ENCODE measurements at places on chromosomes 2 and 18.

DNA sequence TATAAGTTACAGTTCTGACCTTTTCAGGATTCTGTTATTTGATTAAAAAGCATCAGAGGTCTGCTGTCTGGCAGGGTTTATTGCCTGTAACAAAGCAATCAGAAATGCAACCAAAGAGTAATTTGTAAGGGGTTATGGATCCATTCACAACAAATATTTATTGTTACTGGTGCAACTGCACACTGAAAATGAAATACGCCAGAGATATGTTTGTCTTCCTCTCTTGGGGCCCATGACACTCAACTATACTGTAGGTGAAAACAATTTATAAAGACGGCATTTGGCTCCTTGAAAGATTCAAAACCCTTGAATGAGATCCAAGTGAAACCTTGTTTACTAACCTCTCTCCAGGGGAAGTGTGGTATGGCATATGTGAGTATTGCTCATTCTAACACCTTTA is 452.2 kb downstream of the MBD2 start:
- no peak for DNase-seq

- no peak for DNase-seq
Measured at GRCh38 chr18:28174181-28174905, 2.6 kb downstream of the CDH2 start.

GRCh38 chr2:168166902-168167510 is 80.4 kb downstream of the STK39 start:
- DNase-seq: no peak

DNA sequence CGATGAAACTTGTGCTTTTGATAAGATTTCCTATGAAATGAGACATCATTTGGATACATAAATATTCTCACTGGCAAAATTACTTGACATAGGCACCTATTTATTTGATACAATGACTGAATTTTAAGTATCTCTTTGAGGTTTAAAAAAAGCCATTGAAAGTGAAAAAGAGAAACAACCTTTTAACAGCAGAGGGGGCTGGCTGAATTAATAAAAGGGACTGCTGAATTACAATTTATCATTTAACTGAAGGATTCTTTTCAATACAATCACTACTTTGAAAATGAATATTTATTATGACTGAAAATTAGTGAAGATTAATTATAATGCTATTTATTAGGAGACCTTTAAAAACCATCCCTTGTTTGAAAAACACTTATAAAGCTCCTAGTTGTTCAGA is 335.3 kb downstream of the DLGAP1 start:
- no peak for DNase-seq

- no peak for DNase-seq
Measured at GRCh38 chr2:8849327-8849726, 11.9 kb upstream of the KIDINS220 start.

GRCh38 chr18:49655266-49656072 is 93.6 kb downstream of the LIPG start:
- no peak for DNase-seq

GRCh38 chr2:239269916-239270315 is 130.9 kb downstream of the HDAC4 start:
- no peak for DNase-seq

DNA sequence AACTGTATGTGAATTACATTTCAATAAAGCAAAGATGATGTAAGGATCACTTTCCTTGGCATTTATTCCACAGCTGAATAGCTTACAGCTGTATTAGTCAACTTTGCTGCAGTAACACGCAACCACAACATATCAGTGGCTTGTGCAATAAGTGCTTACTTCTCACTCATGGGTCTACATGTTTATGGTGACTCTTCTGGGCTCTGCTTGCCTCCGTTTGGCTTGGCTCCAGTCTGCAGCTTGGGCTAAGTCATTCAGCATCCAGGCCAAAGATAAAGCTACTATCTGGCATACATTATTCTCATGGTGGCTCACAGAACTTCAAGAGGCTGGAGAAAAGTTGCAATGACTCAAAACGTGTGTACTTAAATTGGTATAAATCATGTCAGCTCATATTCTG is 355.0 kb downstream of the RNF144A start:
- no peak for DNase-seq

DNA sequence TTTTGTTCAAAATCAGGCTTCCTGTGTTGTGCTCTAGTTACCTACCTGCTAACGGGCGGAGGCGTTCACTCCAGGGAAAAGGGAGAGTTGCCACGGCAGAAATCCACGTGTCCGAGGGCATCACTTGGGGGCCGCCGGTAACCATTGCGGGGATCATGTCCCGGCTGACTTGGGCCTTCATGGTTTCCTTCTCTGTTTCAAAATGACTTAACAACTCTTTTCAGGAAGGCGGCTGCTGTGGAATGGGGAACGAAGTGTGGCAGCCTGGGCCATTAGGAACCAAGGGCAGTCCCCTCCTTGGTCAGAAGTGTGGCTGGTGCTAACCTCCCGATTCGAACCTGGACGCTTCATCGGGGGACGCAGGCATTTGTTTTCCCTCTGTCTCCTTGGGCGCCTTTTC is 56.8 kb downstream of the INPP5D start:
- DNase-seq: no peak

DNA sequence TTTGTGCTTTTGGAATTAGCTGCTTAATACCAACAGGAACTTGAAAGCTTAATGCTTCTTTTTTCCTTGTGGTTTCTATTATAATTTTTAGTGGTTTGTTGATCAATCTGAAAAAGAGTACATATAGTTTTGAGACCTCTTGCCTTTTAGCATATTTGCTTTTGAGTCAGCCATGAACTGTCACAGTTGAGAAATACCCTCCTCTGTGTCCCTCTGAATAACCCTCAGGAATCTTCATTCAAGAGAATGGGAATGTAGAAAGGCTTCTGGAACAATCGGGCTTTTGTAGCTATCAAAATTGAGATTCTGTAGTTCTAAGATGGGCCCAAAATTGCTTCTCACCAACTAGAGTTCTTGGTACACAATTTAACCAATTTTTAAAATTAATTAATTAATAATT is 451.1 kb upstream of the TRIB2 start:
- no peak for DNase-seq

GRCh38 chr18:32386471-32386870 is 84.2 kb downstream of the GAREM1 start:
- DNase-seq: no peak

DNA sequence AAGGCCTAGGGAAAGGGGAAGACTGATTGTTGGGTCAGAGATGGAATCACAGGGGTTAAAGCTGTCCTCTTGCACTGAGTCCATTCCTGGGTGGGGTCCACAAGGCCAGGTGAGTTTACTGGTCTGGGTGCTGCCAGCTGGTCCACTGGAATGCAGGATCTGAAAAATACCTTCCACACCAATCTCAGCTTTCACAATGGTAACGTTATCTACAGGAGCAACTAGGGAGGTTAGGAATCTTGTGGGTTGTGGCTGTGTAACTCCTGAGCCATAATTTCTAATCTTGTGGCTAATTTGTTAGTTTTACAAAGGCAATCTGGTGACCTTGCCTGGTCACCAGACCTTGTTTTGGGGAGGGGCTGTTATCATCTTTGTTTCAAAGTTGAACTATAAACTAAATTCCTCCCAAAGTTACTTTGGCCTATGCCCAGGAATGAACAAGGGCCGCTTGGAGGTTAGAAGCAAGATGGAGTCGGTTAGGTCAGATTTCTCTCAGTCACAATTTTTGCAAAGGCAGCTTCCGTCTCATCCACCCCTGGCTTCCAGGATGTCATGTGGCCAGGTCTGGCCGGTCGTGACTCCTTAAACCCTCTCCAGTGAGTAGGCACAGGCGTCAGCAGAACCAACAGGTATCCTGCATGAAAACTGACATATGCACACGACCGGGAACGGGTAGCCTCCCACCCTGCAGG is 123.3 kb upstream of the SH3BP4 start:
- DNase-seq: no peak

DNA sequence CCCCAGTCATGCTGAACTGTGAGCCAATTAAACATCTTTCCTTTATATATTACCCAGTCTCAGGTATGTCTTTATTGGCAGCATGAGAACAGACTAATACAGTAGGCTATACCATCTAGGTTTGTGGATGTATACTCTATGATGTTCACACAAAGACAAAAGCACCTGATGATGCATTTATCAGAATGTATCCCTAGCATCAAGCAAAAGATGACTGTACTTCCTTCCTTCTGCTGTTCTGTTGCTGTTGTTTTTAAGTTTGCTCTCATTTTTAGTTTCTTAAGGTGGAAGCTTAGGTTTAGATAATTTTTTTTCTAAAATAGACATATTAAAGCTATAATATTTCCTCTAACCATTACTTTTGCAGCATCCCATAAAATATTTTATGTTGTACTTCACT is 12.4 kb downstream of the ZSCAN30 start:
- no peak for DNase-seq

- DNase-seq: no peak
Measured at GRCh38 chr18:59939127-59939526, 39.3 kb downstream of the PMAIP1 start.

- no peak for DNase-seq
Measured at GRCh38 chr18:78595924-78596573, 383.6 kb upstream of the SALL3 start.

DNA sequence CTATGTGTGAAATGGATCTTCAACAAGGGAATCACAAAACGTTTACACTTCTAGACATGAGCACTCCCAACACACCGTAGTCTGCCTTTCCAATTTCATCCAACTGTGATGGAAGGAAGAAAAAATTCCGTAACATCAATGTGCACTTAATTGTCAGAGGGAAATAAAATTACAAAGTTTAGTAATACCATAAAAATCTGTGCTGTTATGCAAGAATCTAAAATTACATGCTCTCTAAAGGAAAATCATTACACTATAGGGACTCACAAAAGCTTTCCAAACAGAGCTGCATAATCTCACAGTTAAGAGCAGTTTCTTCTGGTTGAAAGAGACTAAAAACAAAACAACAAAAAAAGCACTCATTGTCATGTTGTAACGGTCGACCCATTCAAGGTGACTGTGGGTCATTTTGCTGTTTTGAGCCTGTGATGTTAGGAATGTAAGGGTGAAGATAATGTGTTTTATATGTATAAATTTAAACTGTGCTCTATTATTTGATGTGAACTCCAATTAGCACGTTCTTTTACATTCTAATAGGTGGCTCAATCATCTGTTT is 698.0 kb downstream of the TDRD15 start:
- no peak for DNase-seq

DNA sequence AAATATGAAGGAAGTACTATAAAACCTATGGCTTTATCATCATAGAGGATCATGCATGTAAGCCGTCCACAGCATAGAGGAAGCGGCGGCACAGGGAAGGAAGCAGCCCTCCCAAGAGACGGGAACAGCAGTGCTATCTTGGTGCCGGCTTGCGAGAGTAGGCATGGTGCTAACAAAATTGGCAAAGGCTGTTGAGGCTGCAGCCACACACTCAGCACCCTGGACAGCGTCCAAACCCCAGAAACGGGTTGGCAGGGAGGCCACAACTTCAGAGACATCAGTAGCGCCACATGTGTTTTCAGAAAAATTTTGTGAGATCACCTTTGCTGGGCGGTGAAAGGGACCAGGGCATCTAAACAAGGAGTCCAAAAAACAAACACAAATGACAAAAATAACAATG is 37.7 kb downstream of the NETO1 start:
- no peak for DNase-seq

DNA sequence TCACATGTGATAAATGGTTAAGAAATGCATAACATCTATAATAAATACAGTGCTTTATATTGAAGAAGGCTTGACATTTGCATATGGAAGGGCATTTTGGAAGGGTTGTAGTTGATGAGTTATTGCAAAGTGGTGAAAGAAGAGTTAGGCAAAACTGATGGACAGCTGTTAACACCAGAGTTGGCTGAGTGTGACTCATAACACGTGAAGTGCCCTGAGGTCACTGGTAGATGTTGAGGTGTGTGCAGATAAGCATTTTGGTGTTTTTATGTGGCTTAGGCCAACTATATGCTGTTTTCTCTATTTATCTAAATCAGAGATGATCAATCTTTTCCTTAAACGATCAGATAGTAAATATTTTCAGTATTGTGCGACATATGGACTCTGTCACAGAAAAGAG is 154.3 kb upstream of the KCNH7 start:
- DNase-seq: no peak

DNA sequence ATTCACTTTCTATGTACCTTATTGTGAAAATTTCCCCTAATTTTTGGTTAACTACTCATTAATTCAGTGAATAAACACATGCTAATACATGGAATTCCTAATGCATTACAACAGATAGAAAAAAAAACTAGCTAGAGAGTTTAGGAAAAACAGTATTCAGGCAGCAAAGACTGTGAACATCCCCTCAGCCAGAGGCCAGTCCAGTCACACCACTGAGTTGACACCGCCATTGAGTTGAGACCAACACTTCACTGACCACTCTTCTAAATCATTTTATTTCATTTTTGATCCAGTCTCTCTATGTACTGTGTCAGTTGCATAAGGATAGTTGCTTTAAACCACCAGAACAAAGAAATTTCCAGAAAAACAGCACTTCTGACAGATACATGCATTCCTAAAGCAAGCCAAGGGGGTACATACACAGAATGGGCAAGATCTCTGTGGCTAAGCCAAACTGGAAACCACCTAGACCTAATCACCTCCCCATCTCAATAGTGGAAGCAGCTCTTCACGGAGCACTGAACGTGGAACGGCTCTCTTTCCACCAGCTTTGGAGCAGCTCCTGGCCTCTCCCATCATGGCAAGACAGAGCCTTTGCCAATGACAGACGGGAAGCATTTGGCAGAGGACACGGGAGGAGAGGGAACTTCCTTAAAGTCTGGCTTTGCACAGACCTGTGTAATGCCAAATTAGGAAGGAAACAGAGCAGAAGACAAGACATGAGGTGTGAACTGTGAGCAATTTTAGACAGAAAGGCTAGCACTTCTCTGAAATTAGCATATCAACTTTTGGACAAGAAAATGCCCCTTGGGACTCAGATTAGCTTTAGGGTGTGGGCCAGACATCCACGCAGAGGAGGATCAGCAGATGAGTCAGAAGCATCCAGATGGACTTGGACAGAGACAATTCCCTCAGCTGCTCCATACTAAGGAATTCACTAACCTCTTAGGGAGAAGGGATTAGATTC is 36.4 kb downstream of the CACNB4 start:
- DNase-seq: no peak

Measured in GM10248 (cell line).